ENCODE measurements at places on chromosomes 7 and 10.

GRCh38 chr7:128268233-128268632 lies 27.2 kb downstream of the LEP start:
- no peak for DNase-seq

DNA sequence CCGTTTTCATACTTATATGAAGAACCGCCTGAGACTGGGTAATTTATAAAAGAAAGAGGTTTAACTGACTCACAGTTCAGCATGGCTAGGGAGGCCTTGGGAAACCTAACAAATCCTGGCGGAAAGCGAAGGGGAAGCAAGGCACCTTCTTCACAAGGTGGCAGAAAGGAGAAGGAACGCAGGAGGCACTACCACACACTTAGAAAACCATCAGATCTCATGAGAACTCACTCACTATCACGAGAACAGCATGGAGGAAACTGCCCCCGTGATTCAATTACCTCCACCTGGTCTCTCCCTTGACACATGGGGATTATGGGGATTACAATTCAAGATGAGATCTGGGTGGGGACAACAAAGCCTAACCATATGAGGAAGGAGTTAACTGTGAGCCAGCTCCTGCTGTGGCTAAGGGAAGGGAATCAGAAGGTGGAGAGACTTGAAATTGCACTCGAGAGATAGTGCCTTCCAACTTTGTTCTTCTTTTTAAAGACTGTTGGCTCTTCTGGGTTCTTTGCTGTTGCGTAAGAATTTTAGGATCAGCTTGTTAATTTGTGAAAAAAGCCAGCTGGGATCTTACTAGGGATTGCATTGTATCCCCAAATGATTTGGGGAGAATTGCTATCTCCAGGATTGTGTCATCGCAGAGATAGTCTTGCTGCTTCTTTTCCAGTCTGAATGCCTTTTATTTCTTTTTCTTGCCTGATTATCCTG lies 21.0 kb downstream of the OPTN start:
- no peak for DNase-seq

GRCh38 chr7:99728615-99729014 lies 6.4 kb downstream of the CYP3A7 start:
- DNase-seq, result no peak

DNA sequence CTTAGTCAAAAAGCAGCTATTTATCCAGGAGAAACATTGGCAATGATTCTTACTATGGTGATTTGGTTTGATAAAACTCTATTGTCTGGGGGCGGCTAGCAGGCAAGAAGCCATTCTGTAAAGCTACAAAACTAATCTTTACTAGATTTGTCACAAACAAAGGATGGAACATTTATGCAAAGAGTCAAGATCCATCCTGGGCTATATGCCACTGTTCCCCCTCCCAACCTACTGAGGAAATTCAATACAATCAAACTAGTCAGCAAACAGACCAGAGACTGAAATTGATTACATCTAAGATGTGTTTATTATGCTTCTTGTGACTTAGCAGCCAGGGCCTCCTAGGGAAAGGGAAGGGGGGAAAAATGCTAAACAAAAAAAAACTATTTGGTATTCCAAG lies 397.6 kb downstream of the GPAM start:
- peak; percentile 34 for DNase-seq

DNA sequence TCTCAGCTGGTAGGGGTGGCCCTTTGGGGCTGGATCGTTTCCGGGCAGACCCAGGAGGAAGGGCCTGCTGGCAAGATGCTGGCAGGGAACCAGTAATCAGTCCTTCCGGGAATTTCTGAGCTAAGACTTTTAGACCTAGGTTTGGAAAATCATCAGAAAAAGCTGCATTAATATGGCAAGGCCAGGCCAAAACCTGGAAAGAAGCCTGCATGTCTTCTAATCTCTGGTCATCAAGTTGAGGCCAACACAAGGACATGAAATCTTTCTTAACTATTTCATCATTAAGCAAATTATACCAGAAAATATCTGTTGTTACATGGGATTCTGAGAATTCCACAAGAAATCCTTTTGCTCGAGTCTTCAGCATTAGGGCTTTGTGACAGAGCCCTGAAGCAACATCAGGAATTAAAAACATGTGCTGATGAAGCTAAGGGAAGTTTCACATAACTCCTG lies 19.9 kb downstream of the CPA1 start:
- peak; percentile 76 for DNase-seq

- DNase-seq, result no peak
Observed at GRCh38 chr10:117616179-117616578, 73.6 kb downstream of the EMX2 start.

DNA sequence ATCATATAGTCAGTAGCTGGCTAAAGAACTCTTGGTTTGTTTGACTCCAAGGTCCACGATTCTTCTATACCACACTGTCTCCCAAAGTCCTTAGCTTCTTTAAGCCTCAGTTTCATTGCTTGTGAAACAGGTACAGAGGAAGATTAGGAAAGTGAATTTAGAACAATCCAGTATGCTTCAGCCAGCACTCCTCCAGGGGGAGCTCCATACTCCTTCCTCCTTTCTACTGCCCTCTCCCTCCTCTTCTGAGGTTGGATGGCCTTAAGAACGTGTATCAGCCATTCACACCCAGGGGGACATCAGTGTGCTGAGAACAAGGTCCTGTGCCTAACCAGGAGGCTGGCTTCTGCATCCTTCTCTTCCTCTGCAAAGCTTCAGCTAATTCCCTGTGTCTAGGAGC lies 54.8 kb upstream of the CALD1 start:
- DNase-seq, result no peak

GRCh38 chr7:131578602-131579001 lies 22.2 kb upstream of the PODXL start:
- no peak for DNase-seq

DNA sequence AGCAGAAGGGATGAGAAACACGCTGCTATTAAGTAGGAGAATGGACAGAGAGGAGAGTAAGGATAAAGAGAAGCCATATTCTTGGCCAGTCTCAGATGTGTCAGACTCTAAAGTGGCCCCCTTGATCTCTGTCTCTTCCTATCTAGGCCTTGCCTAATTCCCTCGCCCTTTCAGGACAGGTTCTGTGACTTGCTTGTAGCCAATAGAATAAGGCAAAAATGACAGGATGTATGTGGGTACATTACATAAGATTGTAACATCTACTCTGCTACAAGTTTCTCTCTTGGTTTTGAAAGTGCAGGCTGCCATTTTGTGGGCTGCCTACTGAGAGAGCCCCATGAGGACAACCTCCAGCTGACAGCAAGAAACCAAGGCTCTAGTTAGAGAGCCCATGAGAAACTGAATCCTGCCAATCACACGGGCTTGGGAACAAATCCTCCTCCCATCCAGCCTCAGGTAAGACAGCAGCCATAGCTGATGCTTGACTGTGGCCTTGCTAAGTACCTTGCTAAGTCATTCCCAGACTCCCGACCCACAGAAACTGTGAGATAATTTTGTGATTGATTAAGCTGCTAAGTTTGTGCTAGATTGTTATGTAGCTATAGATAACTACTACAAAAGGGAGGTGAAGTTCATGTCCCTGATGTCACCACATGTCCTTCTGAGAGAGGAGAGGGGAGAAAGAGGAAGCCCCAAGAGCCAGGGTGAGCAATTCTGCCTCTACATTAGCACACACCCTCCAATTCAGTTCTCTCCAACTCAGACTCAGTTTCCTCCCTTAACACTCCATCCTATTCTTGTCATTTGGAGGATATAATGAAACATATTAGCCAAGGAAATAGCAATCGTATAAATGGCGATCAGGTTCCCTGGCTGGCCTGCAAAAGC lies 185.5 kb downstream of the SGMS1 start:
- no peak for DNase-seq

DNA sequence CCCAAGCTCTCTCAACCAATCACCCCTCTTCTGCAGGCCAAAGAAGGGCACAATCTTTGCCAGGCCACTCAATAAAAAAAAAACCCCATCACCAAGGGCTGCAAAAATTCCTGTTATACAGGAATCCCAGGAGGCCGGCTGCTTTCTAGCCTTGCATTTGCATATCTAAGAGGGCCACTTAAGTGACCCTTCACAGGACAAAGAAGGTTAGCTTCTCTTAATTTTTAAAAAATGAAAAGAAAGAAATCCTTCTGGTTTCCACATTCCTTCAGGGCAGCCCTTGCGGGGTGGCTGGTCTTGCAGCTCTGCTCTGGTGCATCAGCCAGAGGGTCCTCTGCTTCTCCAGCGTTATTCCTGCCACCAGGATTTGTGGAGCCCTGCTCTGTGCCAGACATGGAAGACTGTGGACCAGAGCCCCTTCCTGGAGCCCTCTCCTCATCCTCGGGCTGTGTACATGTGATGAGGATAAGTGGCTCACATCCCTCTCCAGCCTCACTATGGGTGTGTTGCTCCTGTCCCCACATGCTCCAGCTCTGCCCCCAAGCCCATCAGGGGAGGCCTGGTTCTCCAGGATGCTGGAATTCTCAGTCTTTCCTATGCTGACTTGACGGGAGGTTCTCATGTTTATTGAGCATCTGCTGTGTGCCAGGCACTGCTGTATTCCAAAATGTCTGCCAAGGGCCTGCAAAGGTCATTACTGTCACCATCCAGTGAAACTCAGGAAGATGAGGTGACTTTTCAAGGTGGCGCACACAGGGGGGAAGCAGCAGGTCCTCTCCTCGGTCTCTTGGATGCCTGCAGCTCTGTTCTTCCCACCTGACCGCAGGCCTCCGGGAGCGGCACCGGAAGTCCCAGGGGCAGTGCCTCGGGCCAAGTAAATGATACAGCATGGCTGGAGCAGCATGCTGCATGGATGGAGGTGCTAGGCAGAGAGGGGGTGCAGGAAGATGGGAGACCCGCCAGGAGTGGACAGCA lies 67.7 kb downstream of the ARHGAP22 start:
- no peak for DNase-seq

GRCh38 chr10:20635570-20635969 lies 261.5 kb downstream of the NEBL start:
- no peak for DNase-seq

GRCh38 chr10:22230158-22230833 lies 12.5 kb upstream of the EBLN1 start:
- peak; percentile 83 for DNase-seq

DNA sequence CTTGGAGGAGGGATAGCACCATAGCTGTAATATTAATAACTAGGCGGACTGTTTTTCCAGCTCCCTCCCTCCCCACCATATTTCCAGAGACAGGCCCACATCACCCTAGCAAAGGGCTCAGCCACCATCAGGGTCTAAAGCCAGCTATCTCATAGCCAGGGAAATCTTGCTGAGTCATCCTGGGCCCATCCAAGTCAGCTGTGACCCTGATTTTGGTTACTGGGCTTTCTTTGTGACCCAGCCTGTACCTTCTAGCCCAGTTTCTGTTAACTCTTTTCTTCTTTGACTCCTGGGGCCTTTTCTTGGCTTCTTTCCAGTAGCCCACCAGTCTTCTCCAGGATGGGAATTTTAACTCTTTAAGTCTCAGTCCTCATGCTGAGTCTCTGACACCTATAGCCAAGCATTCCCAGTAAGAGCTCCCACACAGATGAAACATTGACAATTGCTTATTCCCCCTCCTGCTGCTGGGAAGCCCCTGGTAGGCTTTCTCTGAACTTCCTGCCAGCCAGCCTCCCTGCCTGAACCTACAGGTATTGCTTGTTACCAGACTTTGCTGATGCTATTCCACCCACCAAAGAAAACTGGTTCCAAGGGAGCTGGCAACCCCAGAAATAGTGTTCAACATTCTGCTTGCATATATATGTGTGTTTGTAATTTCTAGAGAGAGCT lies 34.8 kb upstream of the ADO start:
- peak; percentile 32 for DNase-seq

DNA sequence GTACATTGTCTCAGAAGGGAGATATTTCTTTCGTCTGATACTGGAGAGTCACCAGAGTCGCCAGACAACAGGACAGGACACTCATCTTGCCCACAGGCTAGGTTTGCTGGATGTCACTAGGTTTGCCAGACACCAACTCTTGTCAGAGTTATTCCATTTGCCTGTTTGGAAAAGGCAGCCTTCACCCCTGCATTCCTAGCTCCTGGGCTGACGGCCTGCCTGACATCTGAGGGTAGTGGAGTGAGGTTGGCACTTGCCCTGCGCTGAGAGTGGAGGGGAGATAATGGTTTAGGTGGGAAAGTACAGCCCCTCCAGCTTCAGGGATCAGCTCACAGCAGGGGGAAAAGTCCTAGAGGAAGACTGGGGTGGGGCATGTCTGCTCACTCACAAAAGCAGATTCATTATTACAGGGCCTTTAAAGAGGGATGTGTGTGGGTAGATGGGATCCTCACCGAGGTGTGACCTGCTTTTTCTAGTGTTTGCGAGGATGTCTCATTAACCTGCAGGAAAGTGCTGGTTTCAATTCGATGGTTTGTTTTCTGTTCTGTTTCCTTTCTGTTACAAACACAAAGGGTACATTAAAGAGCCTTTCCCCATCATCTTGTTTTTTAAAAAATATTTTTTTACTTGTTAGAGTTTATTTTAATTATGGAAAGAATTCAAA lies 79.3 kb upstream of the TNS3 start:
- no peak for DNase-seq

DNA sequence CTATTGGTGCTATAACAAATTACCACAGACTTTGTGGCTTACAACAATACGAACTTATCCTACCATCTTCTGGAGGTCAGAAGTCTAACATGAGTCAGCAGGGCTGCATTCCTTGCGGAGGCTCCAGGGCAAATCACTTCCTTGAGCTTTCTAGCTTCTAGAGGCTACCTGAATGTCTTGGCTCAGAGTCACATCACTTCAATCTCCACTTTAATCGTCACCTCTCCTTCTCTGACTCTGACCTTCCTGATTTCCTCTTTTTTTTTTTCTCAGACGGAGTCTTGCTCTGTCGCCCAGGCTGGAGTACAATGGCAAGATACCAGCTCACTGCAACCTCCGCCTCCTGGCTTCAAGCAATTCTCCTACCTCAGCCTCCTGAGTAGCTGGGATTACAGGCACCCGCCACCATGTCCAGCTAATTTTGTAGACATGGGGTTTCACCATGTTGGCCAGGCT lies 44.6 kb upstream of the ANAPC16 start:
- no peak for DNase-seq

- DNase-seq, result no peak
Observed at GRCh38 chr10:110310741-110311140, 6.0 kb upstream of the SMNDC1 start.

DNA sequence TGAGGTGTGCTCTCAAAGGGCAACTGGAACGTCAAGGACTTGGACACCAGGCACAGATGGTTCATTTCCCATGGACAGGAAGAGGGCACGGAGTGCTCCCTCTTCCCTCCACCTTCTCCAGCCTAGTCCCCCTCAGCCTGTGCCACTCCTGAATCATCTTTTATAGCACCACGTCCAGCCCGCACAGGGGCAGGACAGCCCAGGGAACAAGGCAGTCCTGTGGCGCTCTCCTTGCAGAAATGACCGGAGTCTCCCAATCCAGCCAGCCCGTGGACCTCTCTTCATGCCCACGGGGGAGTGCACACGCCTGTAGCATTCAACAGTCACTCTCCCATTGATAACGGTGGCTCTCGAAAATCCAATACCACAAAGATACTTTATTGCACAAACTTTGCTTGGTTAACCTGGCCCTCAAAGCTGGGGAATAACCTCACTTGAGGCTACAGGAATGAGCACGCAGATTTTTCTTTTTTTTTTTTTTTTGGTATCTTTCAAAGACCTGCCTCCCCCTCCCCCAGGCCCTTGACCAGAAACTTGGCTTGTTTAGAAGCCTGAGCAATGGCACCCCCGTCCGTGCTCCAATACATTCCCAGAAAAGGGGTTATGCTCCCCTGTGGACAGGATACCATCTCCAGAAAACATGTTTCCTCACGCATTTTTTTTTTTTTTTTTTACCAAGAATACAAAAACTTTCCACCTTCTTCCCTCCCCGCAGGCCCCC lies 733 bp downstream of the PRKCQ start:
- DNase-seq, result no peak

- DNase-seq, result no peak
Observed at GRCh38 chr7:97007583-97007861, 2.2 kb downstream of the DLX6 start.
